Naive thymus-derived CD8-positive, alpha-beta T cell (primary cell): ENCODE measurements at places on chromosomes 2 and 18. TPM values are rescaled to one million over a fixed set of nuclear protein-coding genes. Genes with fewer than 3 reads are reported as not detected.

Gene MSTN
- total RNA-seq = 0.16 TPM

Gene SALL3
- not detected for total RNA-seq

Gene TMEM237
- 5.5 TPM for total RNA-seq

Gene HMSD
- total RNA-seq = not detected

Gene ACKR3
- total RNA-seq = 6.1 TPM

Gene SERPINB13
- not detected for total RNA-seq

- H3K36me3 ChIP-seq = no peaks in the 10 kb centered on the region
- H3K27me3 ChIP-seq = peaks cover 2% of the 10 kb centered on the region
- no peaks in the 10 kb centered on the region for H3K4me1 ChIP-seq
- no peak for DNase-seq
Observed at GRCh38 chr2:168935810-168936581, 34.9 kb downstream of the G6PC2 start.

DNA sequence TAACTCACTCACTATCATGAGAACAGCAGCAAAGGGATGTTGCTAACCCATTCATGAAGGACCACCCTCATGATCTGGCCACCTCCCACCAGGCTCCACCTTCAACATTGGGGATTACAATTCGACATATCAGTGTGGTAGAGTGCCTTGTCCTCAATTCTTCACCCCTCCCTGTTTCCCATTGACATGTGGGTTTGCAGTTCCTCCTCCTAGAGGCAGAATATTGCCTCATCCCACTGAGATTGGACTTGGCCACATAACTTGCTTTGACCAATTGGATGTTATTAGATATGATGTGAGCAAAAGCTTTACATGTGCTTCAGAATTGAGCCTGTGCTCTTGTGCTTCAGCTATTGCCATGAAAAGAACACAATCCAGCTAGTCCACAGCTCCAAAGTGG lies 217.0 kb upstream of the CXCR4 start:
- H3K4me1 ChIP-seq = peaks cover 4% of the 10 kb centered on the region
- no peak overlapping the region for H3K27ac ChIP-seq
- peaks cover 5% of the 10 kb centered on the region for H3K36me3 ChIP-seq
- no peaks in the 10 kb centered on the region for H3K27me3 ChIP-seq
- H3K4me3 ChIP-seq = no peak overlapping the region

- no peak overlapping the region for H3K27ac ChIP-seq
- H3K4me1 ChIP-seq = no peaks in the 10 kb centered on the region
- H3K27me3 ChIP-seq = no peaks in the 10 kb centered on the region
Observed at GRCh38 chr2:21804151-21804550, 680.4 kb downstream of the TDRD15 start.

DNA sequence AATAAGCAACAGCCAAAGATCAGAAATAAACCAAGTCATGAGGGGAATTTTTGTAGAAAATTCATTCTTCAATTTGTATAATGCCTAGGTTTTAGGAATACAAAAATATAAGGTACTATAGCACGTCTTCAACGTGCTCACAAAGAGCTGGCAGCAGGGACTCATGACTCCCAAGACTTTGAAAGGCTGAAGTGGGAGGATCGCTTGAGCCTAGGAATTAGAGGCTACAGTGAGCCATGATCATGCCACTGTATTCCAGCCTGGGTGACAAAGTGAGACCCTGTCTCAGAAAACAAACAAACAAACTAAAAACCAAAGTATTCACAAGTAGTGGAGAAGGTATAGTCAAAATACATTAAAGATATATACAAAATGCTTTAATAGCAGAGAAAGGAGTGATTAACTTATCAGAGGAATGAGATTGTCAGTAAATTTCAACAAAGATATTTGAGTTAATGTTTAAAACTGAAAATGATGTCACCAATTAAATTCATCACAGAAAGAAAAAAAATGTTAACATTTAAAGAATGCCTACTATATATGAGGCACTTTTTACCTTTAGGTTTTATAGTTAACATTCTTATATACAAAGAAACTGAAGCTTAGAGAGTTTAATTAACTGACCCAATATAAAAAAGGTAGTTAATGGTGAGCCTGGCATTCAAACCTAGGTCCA lies 3.2 kb downstream of the WDR33 start:
- H3K36me3 ChIP-seq = peaks cover 9% of the 10 kb centered on the region
- H3K4me3 ChIP-seq = peak overlapping the region; percentile 77
- peaks cover 86% of the 10 kb centered on the region for H3K4me1 ChIP-seq
- no peak for DNase-seq
- peak overlapping the region; percentile 82 for H3K27ac ChIP-seq

DNA sequence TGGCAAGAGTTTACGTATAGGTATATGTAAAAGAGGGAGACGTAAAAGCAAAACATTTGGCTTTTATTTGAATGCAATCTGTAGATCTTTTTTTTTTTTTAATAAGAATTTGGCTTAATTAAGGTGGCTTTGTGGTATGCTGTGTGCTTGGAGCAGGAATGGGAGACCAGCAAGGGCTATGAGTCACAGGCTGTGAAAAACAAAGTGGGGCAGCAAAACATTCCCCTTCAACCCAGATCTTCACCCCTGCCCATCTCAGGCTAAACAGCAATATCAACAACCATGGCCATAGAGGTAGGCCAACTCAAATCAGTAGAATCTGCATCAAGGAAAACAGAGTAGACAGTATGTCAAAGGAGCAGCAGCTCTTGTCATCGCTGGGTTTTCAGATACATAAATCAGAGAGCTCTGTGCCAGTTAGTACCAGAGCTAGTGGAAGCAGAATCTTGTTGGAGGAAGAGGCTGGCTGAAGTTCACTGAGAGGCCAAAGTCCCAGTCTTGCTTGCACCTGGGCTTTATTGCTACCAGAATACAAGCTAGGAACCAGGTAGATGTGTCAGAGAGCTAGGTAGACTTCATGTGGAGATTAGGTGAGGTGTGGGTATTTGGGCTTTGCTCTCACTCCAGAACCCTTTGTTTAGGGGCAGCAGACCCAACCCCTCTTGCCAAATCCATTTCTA lies 191.5 kb upstream of the FANCL start:
- no peak for DNase-seq
- H3K4me1 ChIP-seq = peaks cover 10% of the 10 kb centered on the region
- H3K4me3 ChIP-seq = no peak overlapping the region
- no peaks in the 10 kb centered on the region for H3K36me3 ChIP-seq

DNA sequence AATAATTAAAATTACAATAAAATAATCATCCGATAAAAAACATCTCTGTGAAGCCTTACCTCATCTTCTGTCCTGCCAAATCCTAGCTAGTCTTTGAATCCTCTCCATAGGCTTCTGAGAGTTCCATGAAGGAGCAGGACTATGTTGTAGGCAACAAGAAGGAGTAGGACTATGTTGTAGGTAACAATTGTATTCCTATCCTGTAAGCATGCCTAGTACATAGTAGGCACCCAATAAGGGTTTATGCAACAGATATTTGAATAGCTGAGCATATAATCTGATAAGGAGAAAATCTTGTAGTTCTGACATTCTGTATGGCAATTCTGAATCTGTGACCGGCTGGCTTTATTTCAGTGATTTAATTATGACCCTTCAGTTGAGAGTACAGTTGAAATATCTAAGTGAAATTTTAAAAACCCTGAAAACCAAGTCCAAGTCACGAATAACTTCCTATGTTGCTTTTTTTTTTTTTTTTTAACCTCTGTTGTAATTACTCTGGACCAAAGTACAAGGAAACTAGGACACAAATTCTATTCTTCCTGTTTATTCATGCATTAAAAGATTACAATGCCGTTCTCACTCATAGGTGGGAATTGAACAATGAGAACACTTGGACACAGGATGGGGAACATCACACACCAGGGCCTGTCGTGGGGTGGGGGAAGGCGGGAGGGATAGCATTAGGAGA lies 27.8 kb downstream of the VWA3B start:
- peaks cover 15% of the 10 kb centered on the region for H3K36me3 ChIP-seq
- no peak overlapping the region for H3K27ac ChIP-seq
- H3K27me3 ChIP-seq = peaks cover 30% of the 10 kb centered on the region

DNA sequence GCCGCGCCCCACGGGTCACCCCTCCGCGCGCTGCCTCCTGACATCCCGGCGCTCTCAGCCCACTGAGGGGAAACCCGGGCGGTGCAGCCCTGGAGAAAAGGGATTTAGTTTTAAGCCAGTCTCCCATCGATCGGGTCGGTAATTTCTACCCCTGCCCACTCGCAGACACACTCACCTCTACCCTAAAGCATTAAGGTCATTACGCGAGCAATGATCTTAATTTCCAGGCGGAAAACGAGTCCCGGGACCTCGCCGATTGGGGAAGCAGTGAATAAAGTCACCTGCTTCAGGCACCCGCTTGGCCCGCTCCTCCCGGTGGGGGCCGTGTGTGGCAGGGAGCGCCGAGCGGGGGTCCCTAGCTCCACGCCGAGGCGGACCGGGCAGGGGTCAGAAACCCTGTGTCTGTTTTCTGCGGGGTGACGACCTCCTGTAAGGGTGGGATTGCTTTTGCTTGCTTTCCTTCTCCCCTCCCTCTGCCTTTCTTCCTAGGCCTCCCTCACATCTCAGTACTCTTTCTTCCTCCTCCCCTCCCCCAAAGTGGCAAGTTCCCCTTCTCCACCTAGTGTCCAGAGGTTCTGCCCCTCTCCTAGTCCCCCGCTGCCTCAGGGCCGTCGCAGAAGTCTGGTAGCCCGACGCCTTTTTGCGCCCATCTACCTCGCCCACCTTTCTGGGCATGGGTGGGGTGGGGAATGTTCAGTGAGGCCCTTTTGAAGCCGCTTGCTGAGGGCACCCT lies 142.6 kb downstream of the MEIS1 start:
- DNase-seq = no peak
- H3K4me3 ChIP-seq = no peak overlapping the region
- peaks cover 18% of the 10 kb centered on the region for H3K4me1 ChIP-seq
- H3K27ac ChIP-seq = no peak overlapping the region
- H3K36me3 ChIP-seq = peaks cover 2% of the 10 kb centered on the region
- peaks cover 56% of the 10 kb centered on the region for H3K27me3 ChIP-seq

DNA sequence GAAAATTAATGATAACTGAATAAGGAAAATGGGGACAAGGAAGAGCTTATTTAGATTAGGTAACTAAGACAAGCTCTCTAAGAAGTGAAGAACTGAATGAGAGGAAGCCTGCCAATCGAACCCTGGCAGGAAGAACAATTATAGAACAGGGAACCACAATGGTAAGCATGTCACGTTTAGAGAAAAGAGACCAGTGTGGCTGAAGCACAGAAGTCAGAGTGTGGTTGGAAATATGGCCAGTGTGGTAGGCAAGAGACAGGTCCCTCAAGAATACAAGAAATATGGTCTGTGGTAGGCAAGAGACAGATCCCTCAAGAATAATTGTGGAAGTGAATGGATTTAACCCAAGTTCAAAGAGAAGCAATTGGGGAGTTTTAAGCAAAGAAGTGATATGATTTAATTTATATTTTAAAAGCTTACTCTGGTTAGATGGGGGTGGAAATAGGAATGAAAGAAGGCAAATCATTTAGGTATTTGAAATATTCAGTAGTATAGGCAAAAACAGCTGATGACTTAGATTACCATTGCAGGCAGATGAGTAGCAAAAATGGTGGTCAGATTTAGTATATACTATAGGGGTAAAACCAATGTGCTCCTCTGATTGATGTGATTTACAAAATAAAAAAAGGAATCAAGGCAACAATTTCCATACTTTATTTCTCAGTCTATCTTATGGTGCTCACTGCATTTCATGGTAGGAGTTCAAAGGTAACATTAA lies 38.8 kb upstream of the ERMN start:
- H3K4me3 ChIP-seq = peak overlapping the region; percentile 49
- H3K4me1 ChIP-seq = peaks cover 25% of the 10 kb centered on the region

DNA sequence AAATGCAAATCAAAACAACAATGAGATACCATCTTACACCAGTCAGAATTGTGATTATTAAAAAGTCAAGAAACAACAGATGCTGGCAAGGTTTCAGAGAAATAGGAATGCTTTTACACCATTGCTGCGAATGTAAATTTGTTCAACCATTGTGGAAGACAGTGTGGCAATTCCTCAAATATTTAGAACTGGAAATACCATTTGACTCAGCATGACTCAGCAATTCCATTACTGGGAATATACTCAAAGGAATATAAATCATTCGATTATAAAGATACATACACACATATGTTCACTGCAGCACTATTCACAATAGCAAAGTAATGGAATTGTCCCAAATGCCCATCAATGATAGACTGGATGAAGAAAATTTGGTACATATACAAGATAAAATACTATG lies 516.7 kb downstream of the ERBB4 start:
- no peaks in the 10 kb centered on the region for H3K36me3 ChIP-seq
- no peak overlapping the region for H3K27ac ChIP-seq
- no peaks in the 10 kb centered on the region for H3K4me1 ChIP-seq
- no peak for DNase-seq
